Panc1 (cell line): ENCODE measurements at places on chromosomes 16 and 17.
A peak's percentile ranks its signal among the peaks of the same experiment; 100 is the strongest.

DNA sequence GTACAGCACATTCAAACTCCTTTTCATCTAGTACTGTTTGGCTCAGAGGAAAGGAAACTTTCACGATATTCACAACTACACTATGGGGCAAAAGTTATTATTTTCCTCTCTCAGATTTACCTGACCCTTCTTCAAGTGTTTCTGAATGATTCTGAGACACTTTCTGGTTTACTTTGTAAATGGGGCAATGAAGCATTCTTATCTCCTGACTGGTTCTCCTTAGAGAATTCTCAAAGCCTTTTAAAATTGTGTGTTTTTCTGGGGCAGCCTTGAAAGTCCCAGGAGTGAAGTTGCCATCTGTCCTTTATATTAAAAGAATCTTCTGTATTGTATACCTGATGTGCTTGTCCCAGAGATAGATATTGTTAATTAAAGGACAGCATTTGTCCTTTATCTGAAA is 264.9 kb downstream of the FTO start:
- H3K36me3 ChIP-seq: no peaks in the 10 kb centered on the region
- H3K4me1 ChIP-seq: no peaks in the 10 kb centered on the region
- no peak overlapping the region for H3K27ac ChIP-seq
- DNase-seq: no peak
- no peaks in the 10 kb centered on the region for H3K27me3 ChIP-seq
- H3K4me3 ChIP-seq: no peak overlapping the region

DNA sequence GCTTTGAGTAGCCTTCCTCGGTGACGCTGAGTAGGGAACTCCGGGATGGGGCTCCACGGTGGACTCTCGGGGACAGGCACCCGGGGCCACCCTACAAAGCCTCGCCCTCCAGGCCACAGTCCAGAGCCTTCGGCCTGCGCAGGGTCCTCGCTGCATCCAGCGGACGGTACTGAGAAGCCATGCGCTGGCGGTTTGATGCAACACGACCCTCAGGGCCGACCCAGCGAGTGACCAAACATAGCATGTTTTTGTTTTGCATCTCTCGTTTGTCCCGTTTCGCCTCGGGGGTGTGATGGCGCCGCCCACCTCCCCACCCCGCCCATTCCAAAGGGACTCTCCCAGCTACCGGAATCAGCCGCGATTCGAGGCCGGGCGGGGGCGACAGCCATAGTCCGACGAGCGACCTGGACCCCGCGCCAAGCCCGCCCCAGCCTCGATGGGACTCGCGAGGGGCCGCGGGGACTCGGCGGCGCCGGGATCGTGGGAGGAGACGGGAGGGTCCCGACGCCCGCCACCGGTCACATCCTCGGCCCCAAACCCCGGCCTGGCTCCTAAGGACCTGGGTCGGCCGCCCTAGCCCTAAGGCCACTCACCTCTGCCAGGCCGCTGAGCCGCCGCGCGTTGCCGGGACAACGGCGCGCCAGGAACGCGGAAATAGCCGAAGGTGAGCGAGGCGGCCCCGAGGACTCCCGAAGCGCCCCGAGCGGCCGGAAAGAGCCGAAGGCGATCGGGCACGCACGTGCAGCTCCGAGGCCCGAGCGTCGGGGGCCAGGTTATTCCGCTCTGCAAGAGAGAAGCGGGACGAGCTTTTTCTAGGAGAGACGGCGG is 1.6 kb downstream of the IFT140 start:
- no peaks in the 10 kb centered on the region for H3K36me3 ChIP-seq
- H3K27ac ChIP-seq: peak overlapping the region; percentile 84
- H3K4me1 ChIP-seq: peaks cover 10% of the 10 kb centered on the region
- no peaks in the 10 kb centered on the region for H3K27me3 ChIP-seq
- peak; percentile 54 for DNase-seq

DNA sequence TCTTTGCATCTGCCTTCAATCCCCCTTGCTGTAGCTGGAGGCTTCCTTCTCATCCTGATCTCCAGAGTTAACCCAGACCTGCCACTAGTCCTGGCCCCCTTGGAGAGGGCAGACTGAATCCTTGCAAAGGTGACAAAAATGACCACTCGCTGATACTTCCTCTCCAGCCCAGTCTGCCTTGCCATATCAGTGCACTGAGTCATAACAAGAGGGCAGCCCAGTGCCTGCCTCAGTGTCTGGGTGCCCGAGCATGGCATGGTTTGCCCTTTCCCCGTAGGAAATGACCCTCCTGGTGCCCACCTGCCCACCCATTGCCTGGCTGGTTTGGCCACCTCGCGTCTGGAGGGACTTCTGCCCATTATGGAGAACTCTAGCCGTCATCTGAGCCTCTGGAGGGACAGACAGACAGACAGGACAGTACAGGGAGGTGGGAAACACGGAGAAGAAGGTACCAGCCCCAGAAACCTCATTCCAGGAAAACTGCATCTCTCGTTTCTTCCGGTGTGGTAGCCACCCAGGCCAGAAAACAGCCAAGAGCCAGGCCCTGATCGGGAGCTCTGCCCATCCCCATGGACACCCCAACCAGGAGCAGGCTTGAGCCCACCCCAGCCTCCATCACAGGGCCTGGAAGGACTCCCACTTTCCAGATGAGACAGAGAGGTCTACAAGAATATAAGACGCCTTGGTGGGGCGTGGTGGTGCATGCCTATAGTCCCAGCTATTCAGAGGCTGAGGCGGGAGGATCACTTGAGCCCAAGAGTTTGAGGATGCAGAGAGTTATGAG is 71.5 kb downstream of the SCNN1B start:
- H3K4me1 ChIP-seq: peaks cover 5% of the 10 kb centered on the region
- H3K27me3 ChIP-seq: no peaks in the 10 kb centered on the region
- no peak overlapping the region for H3K27ac ChIP-seq
- no peak for DNase-seq

DNA sequence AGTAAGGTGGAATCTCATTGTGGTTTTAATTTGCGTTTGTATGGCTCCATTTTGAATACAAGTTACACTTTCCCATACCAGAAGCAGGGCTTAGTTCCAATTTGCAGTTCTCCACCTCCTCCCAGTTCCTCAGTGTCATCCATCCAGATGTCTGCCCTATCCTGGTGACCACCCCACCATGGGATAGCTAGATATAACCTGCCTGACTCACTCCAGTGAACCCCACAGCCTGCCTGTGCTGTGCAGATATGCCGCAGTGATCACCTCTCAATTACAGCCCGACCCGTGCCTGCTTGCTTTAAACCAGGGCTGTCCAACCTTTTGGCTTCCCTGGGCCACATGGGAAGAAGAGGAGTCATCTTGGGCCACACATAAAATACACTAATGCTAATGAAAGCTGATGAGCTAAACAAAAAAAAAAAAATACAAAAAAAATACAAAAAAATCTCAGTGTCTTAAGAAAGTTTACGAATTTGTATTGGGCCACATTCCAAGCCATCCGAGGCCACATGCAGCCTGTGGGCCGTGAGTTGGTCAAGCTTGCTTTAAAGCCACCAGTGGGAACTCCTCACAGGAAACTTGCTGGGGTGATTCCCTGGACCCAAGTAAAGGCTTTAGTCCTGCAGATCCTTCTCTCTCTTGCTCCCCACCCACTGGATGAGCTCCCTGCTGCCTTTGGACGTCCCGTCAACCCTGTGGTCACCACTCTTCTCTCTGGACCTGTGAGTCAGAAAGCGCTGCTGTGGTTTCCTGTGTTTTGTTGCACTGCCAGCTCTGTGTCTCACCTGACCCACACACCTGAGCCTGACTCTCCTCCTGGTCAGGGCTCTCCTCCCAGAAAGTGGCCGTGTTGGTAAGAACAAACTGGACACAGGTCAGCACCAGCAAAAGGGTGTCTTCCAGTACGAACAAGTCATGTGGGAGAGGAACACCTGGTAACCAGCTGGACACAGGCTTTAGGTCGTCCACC is 83.0 kb downstream of the EMP2 start:
- no peaks in the 10 kb centered on the region for H3K36me3 ChIP-seq
- no peak overlapping the region for H3K4me3 ChIP-seq
- H3K4me1 ChIP-seq: no peaks in the 10 kb centered on the region

GRCh38 chr17:82647593-82648164 is 565 bp downstream of the WDR45B start:
- H3K27me3 ChIP-seq: no peaks in the 10 kb centered on the region
- peak overlapping the region; percentile 89 for H3K27ac ChIP-seq
- H3K4me3 ChIP-seq: peak overlapping the region; percentile 87
- H3K4me1 ChIP-seq: peaks cover 8% of the 10 kb centered on the region
- no peak for DNase-seq
